ENCODE measurements at places on chromosomes 2 and 18. TPM values are rescaled to one million over a fixed set of nuclear protein-coding genes. Genes with fewer than 3 reads are reported as not detected.

DNA sequence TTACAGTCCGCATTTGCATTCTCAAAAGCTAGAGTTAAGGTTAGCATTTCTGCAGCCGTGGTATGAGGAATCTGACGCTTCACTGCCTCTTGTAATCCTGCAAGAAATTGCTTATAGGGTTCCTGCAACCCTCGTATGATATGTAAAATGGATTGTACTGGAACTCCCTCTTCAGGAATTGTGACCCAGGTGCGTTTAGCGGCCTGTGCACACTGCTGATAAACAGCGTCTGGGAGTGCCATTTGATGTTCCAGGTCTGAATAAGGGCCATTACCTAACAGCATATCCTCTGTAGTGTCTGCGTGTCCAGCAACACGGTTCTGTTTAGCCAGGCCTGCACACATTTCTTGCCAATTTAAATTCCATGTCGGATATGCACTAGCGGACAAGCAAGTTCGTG lies 42.5 kb downstream of the CXCR4 start:
- DNase-seq, result no peak

Gene TMEM163
- polyA plus RNA-seq, result 1.7 TPM

Gene ALPG
- polyA plus RNA-seq, result not detected

DNA sequence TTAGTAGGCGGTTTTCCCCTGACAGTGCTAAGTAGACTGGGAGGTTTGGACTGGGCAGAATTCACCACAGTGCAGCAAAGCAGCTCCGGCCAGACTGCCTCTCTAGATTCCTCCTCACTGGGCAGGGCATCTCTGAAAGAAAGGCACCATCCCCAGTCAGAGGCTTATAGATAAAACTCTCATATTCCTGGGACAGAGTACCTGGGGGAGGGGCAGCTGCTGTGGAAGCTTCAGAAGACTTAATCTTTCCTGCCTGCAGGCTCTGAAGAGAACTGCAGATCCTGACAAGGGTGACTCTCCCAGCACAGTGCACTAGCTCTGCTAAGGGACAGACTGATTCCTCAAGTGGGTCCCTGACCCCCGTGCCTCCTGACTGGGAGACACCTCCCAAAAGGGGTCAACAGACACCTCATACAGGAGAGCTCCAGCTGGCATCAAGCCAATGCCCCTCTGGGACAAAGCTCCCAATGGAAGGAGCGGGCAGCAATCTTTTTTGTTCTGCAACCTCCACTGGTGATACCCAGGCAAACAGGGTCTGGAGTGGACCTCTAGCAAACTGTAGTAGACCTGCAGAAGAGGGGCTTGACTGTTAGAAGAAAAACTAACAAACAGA lies 266.8 kb upstream of the CRIM1 start:
- no peak for DNase-seq

DNA sequence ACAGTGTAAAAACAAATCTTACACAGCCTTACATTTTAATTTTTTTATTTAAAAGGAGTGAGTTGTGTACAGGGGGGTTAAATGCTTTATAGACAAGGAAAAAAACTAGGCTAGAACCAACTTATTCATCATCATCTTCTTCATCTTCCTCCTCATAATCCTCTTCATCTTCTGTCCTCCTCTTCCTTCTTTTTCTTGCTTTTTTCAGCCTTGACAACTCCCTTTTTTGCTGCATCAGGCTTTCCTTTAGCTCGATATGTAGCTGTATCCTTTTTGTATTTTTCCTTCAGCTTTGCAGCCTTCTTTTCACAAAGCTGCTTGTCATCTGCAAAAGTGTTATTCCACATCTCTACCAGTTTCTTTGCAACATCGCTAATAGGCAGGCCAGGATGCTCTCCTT lies 113.6 kb upstream of the SP5 start:
- DNase-seq, result no peak

DNA sequence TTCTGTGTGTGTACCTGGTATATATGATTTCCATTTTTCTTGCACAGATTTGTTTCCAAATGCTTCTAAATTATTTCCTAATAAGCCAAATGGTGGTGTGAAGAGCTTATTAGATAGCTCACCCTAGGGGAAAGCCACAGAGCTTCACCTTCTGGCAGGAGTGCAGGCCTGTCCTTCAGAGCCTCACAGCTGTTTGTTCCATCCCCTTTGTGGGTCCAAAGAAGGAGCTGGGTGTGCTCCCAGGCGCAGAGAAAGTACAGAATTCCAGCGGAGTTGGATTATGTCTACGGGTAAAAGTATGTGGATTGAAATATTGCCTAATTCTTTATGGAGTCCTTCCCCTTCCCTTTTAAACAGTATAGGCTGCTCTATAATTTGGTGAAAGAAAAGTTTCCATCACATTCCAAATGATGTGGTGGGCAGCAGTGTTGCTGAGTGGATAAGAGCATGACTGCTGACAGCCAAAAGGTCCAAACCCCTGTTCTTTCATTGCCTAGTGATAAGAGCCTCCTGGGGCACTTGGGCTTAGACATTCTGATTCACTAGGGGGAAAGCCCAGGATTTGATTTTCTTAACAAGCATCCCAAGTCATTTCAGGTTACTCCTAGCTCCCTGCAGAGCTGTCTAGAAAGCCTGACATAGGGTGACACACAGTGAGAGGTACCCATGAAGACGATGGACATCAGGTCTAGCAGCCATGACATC lies 86.6 kb downstream of the WDSUB1 start:
- no peak for DNase-seq

Gene PIK3C3
- 21.1 TPM for polyA plus RNA-seq

- no peak for DNase-seq
These were observed 185.5 kb downstream of the NOL4 start for GRCh38 chr18:34039201-34039600.

Gene DYNAP
- not detected for polyA plus RNA-seq
